WTC11 (cell line): ENCODE measurements at places on chromosomes 3 and 15. TPM values are rescaled to one million over a fixed set of nuclear protein-coding genes. Genes with fewer than 3 reads are reported as not detected.

DNA sequence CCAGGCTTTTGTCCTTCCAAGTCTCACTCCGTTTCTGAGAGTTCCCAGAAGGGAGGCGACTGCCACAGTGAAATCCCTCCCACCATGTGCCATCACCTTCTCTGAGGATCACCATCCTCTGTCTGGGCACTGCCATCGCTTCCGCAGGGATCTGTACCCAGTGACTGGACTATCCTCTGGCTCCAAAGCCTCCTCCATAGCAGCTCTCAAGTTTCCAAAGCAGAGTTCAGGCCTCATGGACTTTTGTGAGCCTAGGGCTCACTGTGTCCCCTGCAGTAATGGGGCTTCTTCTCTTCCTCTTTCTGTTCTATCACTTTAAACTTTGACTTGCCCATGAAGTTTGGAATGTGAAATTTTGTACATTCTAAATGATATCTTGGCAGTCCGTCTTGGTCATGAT, 63.9 kb downstream of the TIPARP start:
- no peak for DNase-seq

DNA sequence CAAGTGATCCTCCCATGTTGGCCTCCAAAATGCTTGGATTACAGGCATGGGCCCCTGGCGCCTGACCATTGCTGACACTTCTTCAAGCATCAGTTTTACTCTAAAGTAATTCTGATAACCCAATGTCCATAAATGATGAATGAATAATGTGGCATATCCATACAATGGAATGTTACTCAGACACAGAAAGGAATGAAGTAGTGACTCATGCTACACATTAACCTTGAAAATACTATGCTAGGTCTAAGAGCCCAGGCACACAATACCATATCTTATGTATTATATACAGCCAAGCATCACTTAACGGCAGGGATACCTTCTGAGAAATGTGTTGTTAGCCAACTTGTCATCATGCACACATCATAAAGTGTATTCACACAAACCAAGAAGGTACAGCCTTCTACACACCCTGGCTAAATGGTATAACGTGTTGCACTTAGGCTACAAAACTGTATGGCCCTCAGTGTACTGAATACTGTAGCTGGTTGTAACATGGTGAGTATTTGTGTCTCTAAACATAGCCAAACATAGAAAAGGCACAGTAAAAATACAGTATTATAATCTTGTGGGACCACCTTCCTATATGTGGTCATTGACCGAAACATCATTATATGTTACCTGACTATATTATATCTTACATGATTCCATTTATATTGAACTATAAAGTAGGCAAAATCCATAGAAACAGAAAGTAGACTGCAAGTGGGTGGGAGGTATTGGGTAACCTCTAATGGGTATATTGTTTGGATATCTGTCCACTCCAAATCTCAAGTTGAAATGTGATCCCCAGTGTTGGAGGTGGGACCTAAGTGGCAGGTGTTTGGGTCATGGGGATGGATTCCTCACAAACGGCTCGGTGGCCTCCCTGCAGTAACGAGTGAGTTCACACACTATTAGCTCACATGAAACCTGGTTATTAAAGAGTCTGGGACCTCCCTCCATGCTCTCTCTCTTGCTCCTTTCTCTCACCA, 31.4 kb downstream of the MKRN2 start:
- no peak for DNase-seq

GRCh38 chr3:24981309-24981708, 446.8 kb upstream of the RARB start:
- no peak for DNase-seq

GRCh38 chr15:48010316-48010715, 110.5 kb upstream of the SLC24A5 start:
- DNase-seq = no peak

GRCh38 chr3:96813134-96813819, 1.1 kb upstream of the EPHA6 start:
- DNase-seq = peak; percentile 90

GRCh38 chr3:49462222-49462621, 7.8 kb upstream of the DAG1 start:
- no peak for DNase-seq

DNA sequence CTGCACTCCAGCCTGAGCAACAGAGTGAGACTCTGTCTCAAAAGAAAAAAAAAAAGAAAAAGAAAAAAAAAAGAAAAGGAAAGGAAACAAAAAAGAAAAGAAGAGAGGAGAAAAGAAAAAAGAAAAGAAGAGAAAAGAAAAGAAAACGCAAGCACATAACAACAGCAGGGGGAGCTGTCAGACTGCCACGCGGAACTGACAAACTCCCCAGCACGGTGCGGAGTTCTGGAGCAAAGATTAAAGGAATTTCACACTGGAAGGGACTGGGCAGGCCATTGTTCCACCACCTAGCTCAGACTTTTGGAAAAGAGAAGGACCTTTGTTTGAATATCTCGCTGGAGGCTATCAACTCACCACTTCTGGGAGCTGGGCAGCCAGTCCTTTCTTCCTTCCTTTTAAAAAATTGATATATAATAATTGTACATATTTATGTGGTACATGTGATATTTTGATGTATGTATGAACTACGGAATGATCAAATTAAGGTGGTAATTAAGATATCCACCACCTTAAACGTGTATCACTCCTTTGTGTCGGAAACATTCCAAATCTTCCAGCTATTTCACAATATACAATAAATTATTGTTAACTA, 40.5 kb downstream of the DPPA2 start:
- peak; percentile 64 for DNase-seq

DNA sequence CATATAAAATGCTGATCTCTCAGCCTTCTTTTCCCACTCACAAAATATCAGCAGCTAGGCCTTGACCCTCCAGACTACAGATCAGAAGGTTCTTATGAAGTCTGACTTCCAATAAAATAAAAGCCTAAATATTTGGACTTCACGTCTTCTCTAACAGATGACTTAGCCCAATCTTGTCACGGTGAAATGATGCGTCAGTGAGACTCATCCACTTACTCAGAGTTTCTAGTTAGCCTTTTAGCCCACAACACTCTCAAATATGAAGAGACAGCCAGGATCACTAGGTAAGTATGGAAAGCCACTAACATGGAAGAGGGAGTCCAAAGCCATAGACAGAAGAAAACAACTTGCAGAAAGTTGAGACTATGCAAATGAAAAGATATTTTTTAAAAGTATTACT, 601.2 kb downstream of the PYDC2 start:
- DNase-seq = no peak

- no peak for DNase-seq
Observed at GRCh38 chr3:101117465-101117864, 124.2 kb upstream of the ABI3BP start.

DNA sequence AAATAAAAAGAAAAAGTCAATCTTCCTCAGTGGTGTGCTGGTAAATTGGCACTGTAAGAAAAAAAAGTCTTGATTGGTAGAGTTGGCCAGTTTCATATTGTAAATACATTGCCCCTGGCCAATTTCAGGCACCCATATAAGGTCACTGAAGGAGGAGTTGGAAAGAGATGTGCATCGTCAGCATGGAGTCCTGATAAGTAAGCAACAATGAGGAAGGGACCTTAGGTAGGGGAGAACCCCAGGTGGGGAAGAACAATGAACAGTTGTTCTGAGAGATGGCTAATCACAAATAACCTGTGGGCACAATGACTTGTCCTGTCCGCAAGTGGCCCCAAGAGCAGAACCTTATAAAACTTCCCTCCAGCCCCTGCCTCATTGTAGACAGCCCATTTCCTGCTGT, 8.6 kb upstream of the CYP8B1 start:
- DNase-seq = no peak

GRCh38 chr3:70360979-70361760, 48.7 kb upstream of the MDFIC2 start:
- DNase-seq = no peak

GATM gene
- 10.1 to 18.0 TPM (median 17.0 TPM) in 3 replicates for total RNA-seq

CALML4 gene
- 8.9 to 10.1 TPM (median 9.8 TPM) in 3 replicates for total RNA-seq

SOX14 gene
- total RNA-seq = 0.34 to 0.78 TPM (median 0.70 TPM) in 3 replicates

HTR3E gene
- total RNA-seq = not detected in 3 replicates
